ENCODE measurements at places on chromosomes 16 and 17. TPM values are rescaled to one million over a fixed set of nuclear protein-coding genes. Genes with fewer than 3 reads are reported as not detected.

Gene PRAC2
- polyA plus RNA-seq = 7.2 TPM

Gene CD300LF
- 8.3 TPM for polyA plus RNA-seq

Gene FLCN
- polyA plus RNA-seq = 10.8 TPM

Gene ABI3
- polyA plus RNA-seq = 7.8 TPM

Gene MMP28
- 24.0 TPM for polyA plus RNA-seq

DNA sequence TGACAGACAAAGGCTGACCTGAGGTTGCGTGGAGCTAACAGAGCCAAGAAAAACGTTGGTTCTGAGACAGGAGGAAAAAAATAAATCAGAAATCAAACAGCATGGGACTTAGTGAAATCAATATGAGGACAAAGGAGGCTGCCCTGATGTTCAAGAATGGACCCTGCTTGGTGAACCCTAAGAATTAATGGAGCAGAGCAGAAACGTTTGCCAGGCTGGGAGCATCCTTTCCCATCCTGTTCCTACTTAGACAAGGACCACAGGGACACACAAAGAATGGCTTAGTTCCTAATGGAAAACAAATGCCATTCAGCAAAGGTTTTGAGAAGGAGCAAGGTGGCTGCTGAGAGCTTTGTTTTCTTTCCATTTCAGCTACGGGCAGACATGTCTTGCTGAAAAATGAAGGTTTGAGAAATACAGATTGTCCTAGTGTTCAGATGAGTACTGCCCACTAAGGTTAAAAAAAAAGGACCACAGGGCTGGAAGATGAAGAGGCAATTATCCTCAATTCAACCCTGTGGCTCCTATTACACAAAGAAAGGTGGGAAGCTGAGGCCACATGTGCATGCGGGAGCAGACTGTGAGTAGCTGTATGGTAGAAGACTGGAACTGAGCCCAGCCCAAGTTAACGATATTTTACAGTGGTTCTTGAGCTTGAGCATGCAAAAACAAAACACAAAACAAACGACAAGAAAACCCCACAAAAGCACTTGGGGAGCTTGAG, 230.1 kb downstream of the SLC39A11 start:
- no peak for DNase-seq

DNA sequence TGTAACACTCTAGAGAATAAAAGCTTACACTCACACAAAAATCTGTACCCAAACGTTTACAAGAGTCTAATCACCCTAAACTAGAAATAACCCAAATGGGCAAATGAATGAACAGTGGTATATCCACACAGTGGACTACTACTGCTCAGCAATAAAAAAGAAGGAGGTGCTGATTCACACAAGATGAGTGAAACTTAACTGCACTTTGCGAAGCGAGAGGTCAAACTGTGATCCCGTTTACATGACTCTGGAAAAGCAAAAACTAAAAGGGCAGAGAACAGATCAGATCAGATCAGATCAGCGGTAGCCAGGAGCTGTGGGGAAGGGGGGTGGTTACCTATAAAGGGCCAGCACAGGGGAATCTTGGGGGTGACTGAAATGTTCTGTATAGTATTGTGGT, 113.4 kb downstream of the TRIM37 start:
- DNase-seq = no peak
